ENCODE measurements at places on chromosomes 4 and X.

DNA sequence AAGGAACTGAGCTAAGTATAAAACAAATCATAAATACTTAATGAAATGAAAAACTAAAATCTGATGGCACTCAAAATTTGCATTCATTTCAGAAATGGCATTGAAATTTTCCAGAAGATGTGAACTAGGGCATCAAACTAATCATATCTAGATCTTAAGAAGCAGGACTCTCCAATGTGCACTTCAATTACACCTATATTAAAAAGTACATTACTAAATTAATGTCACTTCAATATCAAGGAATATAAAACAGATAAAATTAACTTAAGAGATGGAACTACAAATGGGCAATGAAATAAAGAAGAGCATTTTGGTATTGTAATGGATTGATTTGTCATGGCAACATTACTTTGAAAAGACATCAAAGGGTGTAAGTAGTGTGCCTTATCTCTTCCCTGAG lies 20.3 kb downstream of the NPY2R start:
- no peak for DNase-seq

DNA sequence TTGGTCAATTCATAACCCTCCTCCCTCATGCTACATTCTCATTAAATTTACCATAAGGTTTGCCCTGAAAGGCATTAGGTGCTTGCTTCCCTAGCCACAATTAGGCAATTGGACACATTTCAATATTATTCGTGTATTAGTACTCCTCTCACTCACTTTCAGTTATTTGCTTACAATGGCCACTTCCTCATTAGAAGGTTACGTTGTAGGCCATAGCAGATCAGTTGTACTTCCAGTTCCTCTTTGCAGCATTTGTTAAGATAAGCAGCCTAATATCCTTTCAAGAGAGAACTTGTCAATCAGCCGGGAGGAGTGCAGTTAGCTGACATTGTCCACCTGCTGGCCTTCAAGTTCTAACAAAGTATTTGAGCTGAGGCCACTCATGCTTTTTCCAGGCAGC lies 1017.2 kb downstream of the PCDH7 start:
- DNase-seq, result no peak

- no peak for DNase-seq
Measured at GRCh38 chrX:39012621-39013111, 211.4 kb downstream of the MID1IP1 start.

DNA sequence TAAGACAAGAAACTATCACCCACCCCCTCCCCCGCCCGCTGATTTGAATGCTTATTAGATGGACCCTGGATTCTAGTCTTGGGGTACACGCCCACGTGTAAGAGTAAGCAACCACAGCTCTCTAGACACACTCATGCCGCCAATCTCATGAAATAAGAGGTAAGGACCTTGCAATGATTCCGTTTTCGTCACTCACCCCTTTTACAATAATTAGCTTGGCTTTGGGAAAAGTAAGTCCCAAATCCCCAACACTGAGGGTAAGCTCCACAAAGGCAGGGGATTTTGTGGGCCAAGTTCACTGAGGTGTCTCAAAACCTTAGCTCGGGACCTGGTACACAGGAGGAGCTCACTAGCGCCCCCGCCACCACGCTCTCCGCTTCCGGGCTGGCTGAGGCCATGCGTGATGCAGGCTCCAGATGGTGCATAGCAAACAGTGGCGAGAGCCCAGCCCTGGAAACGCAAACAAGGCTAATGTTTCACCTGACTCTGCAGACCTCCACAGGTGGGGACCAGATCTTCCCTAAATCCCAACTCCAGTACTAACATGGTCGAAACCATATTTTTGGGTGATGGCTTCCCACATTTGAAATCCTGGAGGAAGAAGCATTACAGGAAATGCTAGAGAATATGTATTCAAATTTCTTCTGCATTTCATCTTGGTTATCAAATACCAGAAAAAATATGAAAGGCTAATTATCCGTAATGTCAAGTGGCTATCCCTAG lies 4.1 kb downstream of the PLAC8 start:
- peak; percentile 94 for DNase-seq

DNA sequence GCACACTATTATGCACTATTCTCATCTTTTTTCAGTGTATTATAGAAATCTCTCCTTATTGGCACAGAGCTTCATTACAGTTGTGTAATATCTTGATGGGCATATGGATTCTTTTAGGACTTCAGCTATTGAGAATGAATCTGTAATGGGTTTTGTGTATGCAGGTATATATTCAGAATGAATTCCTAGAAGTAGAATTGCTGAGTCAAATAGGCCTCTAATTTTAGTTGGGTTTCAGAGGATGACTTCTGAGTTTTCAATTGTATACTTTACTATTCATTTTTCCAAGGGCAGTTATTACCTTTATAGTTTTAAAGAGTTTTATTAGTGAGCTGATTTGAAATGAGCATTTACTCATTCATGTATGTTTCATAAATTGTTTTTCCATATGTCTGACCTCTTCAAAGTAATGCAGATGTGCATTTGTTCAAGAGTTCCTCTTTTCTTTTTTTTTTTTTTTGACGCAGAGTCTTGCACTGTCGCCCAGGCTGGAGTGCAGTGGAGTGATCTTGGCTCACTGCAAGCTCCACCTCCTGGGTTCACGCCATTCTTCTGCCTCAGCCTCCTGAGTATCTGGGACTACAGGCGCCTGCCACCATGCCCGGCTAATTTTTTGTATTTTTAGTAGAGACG lies 19.5 kb downstream of the CASP6 start:
- DNase-seq, result no peak

DNA sequence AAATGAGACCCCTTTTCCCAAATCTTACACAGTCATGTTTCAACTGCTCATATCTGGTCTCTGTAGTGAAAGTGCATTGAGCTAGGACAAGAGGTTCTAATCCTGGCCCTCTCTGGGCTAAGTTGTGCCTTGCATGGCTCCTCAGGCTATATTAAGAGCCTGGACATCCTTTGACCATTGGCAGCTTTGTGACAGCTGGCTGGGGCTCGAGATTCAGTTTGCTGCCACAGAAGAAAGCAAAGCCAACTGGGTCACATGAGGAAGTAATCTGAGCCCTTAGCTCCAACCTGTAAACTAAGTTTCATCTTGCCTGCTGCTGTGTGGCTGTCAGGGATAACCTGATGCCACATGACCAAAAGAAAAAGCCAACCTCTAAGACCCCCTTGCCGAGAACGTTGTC lies 51.8 kb upstream of the JADE1 start:
- no peak for DNase-seq

GRCh38 chrX:124902953-124903352 lies 416.7 kb upstream of the TEX13C start:
- no peak for DNase-seq

- DNase-seq, result peak; percentile 8
Measured at GRCh38 chrX:31508338-31508737, 436.5 kb upstream of the FTHL17 start.

GRCh38 chr4:15714646-15715435 lies 12.0 kb downstream of the BST1 start:
- no peak for DNase-seq

- DNase-seq, result no peak
Measured at GRCh38 chrX:134868771-134869495, 121.9 kb upstream of the SMIM10 start.

- no peak for DNase-seq
Measured at GRCh38 chr4:146232131-146232722, 17.9 kb downstream of the REELD1 start.

GRCh38 chr4:109009909-109010308 lies 247.1 kb upstream of the ETNPPL start:
- no peak for DNase-seq

DNA sequence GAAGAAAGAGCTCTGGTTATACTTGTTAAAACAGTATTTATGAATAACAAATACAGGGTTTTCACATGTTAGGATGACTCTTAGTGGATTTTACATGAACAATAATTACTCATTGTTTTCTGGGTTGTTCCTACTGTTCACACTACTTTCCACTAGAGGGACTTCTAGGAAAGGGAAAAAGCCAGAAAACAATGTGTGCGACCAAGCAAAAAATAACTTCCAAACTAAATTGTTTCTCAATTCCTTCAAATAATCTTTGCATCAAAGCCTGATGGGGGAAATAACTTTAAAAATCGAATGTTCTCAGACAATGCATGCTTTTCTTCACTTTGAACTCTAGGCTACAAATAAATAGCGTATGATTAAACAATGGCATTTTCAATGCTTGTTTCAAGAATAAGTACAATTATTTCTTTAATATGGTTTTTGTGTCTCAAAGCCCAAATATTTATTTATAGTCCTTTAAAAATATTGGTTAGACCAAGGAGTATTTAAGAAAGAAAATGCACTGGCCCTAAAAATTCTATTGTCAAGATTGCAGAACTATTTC lies 72.1 kb upstream of the ETNPPL start:
- DNase-seq, result no peak

DNA sequence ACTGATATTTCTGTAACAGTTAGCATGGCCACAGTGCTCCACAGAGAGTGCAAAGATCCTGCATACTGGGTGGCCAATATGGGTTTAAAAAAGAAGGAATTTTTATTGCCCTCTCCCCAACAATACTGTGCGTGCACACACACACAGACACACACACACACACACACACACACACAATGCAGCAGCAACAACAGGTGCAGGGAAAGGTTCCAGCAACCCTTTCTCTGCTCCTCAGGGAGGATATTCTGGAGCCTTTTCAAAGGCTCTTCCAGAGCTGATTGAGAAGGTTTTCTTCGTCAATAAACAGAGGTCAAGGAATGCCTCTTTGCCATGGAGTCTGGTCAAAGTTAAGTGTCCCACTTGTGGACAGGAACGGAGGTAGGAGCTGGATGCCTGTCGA lies 84.8 kb upstream of the ZFP42 start:
- no peak for DNase-seq

DNA sequence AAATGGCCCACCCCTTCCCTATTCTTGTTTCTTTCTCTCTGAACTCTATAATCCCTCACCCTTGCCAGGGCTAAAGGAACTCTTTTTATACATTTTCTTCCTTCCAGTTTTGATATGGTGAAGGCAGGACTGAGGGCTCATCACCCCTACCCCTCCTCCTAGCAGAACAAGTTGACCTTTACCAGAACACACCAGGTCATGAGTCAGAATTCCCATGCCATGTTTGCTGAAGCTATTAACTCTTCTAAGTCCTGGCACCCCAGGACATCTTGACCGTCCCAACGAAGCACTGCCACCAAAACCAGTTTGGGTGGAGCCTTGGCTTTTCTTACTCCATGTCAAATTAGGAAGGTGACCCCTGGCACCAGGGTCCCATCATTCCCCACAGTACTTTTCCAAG lies 57.5 kb upstream of the DYNLT3 start:
- no peak for DNase-seq

DNA sequence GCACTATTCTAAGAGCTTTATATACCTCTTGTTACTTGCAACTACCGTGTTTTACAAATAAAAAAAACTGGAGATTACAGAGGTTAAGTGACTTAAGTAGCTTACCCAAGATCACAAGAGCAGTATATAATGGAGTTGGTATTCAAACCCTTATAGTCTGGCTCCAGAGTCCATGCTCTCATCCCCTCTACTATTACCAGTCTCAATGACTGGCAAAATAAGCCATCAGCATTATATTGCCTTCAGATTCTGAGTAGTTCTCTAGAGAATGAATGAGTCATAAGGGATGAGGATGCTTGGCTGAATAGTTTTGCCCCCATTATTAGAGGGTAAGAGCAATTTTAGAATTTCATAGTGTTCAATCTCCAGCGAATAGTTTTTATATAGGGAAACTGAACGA lies 170.1 kb upstream of the ATOH1 start:
- no peak for DNase-seq

DNA sequence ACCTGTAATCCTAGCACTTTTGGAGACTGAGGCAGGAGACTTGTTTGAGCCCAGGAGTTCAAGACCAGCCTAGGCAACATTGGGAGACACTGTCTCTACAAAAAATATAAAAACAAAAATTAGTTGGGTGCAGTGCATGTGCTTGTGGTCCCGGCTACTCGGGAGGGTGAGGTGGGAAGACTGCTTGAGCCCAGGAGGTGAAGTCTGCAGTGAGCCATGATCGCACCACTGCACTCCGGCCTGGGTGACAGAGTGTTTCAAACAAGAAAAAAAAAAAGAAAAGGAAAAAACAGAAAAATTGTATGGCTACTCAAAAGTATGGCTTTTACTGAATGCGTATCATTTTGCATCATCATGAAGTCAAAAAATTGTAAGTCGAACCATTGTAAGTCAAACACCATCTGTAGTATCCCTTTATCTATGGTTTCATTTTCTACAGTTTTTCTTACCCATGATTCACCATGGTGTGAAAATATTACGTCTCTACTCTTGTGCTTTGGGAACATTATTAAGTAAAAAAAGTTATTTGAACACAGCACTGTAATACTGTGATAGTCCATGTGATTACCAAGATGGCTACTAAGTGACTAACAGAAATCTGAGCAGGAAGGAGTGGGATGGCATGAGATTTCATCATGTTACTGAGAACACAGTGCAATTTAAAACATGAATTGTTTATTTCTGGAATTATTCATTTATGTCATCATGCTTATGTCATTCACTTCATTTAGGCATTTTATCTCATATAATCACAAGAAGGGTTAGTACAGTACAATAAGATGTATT lies 26.5 kb upstream of the MANBA start:
- no peak for DNase-seq

DNA sequence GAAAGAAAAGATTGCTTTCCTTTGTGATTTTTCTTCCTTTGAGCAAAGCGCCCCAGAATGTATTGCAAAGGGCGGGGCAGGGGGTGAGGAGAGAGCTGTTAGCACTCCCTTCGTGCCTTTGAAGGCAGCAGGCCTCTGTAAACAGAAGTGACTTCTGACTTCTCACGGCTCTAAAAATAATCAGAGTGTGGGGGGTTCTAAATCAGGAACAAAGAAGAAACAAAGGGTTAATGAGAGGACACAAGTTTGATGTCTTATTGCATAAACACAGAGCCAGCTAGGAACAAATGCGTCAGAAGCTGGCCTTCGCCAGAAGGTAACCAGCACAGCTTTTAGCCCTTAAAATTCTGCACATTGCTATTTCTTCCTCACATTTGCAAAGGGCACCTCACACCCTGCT lies 626.2 kb downstream of the MID1IP1 start:
- no peak for DNase-seq

- DNase-seq, result no peak
Measured at GRCh38 chr4:92864096-92864495, 560.3 kb downstream of the GRID2 start.

Data from transverse colon (tissue), 4 donors.